ENCODE measurements at places on chromosomes 7 and 10.

DNA sequence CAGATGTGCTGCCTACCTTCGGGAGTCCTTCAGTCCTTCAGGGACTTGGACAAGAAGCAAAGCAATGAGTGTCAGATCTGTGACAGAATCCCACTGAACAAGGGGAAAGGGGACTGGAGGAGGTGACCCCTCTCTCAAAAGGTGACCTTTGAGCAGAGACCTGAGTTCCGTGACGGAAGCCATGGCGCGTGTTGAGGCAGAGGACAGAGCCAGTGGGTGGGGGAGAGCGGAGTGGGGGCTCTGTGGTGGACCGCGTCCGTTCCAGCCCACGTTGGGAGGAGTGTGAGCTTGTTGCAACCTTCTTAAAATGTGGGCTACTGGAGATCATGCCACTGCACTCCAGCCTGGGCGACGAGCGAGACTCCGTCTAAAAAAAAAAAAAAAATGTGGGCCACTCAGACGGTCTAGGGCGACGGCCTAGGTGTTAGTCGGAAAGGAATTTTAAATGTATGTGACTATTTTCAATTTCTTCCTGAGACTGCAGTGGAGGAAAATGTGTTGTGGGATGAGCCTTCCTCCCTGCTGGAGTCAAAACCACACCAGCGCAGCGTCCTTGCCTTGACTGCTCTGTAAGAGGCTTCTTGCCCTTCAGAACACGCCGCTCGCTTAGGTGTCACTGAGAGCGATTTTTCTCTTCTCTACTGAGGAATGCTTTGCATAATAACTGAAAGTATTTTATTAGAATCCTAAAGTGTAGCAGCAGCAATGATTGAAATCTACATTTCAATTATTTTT lies 272.7 kb downstream of the CELF2 start:
- DNase-seq = no peak

DNA sequence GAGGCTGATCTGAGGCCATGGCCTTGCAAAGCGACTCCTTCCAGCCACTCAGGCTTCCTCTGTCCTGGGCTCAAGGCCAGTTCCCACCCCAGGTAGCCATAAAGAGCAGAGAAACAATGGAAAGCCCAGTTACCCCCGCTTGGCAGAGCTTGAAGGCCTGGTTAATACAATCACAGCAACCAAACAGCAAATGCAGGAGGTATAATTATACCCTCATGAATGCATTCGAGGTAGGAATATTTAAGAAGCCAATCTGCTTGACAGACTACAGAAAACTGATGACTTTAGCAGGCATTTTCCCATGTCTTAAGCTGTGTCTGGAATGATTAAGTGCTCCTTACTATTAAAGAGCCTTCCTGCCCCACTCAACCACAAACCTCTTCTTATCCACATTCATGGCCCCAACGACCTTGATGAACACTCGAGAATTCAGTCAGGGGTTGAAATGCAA lies 114.1 kb upstream of the MACROH2A2 start:
- no peak for DNase-seq

DNA sequence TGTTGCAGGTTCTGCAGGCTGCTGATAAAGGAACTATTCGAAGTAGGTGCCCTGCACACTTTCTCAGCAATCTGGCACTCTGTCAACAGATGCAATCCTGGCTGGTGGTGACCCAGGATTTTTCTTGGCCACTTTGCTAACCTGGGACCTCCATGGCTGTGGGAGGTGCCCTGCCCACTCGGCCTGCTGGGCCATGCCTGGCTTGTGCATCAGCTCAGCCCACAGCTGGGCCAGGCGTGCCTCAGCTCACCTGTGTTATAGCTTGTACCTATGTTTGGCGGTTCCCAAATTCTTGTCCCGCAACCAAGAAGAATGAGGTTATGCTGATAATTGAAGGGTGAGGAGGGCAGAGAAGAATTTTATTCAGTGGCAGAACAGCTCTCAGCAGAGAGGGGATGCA lies 141.7 kb downstream of the NPY start:
- DNase-seq = no peak

DNA sequence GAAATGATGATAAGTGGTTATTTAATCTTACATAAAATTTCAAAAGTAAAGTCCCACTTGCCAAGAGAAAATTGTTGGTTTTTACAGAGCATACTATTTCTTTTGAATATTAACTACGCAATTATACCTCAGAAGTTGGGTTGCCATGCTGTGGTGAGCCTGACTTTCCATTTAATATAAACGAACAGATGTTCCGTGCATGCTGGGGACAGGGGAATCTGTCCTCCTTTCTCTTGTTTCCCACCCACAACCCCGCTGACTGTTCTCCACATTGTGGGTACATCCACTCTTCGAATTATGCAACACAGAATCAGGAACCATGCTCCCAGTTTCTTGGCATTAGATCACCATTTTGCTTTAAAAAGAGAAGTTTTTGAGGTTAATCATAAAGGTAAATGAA lies 29.2 kb upstream of the RTKN2 start:
- DNase-seq = no peak

GRCh38 chr7:117995850-117996650 lies 122.8 kb upstream of the CTTNBP2 start:
- DNase-seq = no peak

- DNase-seq = no peak
Measured at GRCh38 chr7:65953890-65954450, 28.0 kb downstream of the GUSB start.

DNA sequence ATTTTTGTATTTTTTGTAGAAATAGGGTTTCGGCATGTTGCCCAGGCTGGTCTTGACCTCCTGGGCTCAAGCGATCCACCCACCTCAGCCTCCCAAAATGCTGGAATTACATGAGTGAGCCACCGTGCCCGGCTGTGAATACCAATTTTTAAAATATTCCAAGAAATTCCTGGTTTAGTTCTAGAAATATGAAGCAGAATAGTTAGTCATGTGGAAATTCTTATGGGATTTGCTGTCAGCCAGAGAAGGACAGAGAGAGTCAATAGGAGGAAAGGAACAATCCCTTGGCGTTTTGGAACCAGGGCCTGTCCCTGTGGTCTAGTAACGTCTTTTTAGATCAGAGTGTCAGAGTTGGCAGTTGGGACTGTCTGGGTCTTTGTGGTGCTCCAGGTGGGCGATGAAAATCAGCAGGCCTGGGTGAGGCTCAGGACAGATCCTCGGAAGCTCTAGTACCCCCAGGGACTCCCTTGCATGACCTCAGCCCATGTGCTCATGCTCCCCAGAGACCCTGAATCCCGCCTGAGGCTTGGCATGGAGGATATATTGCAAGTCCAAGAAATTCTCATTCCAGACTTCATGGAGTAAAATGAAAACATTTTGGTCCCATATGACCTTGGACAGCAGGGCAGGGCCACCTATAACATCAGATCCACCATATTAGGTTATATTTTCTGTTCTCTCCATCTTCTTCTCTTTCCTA lies 7.8 kb downstream of the NODAL start:
- DNase-seq = no peak

- DNase-seq = no peak
Measured at GRCh38 chr10:123274306-123275135, 120.3 kb downstream of the BUB3 start.

DNA sequence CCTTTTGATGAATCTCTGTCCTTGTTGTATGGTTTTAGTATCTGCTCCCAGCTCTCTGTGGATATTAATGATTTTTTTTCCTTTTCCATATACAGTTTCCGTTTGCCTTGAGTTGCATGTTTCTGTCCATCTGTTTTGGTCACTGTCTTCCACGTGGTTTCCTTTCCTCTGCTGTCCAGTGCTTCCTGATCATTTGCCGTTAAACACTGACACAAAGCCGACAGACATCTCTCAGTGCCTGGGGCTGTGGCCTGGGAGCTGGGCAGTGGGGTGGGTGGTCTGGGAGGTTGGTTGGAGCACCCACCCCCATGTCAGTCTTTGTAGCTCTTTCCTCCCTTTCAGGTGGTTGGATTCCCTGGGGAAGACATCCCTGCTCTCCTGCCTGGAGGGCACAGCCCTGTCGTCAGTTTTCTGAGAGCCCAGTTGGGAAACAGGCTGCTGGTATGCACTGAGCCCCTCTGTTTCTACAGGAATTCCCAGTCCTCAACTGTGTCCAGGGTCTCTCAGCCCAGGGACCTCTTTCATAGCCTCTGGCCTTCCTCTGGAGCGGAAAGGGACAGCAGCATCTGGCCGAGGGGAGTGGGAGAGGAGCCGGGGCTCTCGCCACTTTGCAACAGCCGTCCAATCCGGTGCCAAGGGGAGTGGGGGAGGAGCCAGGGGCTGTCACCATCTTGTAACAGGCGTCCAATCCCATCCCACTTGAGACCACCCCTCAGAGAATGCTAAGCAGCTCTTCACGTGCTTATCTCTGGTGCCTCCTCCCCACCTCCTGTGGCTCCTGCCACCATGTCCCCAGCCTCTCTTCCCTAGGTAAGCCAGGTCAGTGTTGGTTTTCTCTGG lies 26.7 kb upstream of the MKI67 start:
- no peak for DNase-seq

- DNase-seq = no peak
Measured at GRCh38 chr7:47730142-47730541, 148.2 kb upstream of the TNS3 start.

DNA sequence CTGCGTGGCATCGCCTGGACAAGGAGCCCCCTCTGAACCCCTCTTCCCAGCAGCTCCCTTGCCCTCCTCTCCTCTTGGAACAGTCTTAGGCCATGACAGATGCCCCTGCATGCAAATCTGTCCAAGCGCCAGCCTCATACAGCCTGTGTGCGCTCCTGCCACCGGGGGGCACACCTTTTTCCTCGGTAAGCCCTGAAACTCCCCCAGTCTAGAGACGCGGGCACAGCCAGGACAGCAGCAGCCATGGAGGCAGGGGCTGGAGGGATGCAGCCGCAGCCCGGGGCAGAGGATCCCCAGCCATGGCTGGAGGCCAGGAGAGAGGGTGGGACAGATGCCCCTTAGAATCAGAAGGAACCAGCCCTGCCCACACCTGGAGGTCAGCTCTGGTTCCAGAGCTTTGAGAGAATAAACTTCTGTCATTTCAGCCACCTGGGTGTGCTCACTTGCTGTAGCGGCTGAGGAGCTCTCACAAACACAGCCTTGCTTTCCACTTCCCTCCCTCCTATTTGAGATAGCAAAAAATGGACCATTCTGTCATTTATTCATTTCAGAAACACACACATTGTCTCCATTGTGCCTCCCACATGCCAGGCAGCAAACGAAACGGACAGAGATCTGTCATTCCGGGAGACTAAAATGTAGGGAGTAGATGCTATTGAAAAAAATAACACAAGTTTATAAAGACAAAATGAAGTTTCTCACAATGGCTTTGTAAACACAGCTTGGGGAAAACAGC lies 241.5 kb downstream of the WDR37 start:
- no peak for DNase-seq

GRCh38 chr10:70232155-70232858 lies 922 bp downstream of the PPA1 start:
- peak; percentile 37 for DNase-seq

DNA sequence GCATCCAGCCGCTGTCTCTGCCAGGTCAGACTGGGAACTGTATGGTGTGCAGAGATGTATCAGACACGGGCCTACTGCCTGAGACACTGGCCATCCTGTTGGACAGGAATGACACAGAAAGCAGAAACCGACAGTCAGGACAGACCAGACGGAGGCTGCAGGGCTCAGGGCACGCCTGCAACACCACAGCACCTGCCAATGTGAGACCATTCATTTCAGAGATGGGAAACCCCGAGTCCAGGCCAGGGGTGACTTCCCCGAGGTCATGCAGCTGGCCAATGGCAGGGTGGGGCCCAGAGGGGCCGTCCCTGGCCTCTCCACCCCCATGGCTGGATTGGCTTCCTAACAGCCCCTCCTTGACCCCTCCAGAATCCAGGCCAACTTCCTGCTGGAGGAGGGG lies 34.7 kb downstream of the GRID1 start:
- no peak for DNase-seq

- DNase-seq = no peak
Measured at GRCh38 chr10:123009105-123009820, 457 bp downstream of the ACADSB start.

DNA sequence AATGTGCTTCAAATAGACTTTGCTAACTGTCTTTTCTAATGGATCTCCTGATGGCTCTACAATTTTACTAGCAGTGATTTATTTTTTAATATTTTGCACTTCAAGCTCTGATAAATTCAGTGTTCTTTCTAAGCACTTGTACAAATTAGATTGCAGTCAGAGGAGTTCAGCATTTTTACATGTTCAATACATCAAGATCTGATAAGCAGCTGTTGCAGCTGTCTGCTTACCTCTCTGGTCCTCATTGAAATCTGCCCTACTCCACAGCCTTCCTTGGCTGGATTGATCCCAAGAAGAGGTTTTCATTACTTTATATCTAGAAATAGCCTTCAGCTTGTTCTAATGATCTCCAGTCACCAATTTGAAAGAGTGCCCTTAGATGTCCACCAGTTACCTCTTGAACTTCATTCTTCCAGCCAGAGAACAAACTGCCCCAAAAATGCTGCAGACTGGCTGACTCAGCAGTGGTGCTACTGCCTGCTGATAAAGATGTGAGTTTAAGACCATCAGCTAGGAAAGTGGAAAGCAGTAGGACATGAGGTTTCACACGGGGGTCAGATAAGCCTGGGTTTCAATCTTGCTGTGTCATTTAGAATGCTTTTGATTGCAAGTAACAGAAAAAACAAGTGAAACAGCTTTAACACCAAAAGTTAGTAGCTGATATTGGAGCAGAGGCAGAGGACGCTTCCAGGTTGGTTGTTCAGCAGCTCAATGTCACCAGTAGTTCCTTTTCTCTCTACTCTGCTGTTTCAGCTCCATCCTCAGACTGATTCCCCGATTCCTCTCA lies 350.9 kb upstream of the NPVF start:
- DNase-seq = no peak

GRCh38 chr10:104842704-104843103 lies 201.6 kb downstream of the SORCS3 start:
- DNase-seq = no peak

GRCh38 chr7:114468844-114469243 lies 54.2 kb downstream of the FOXP2 start:
- DNase-seq = no peak

GRCh38 chr10:80170641-80171040 lies 34.7 kb downstream of the ANXA11 start:
- no peak for DNase-seq

- DNase-seq = no peak
Measured at GRCh38 chr10:69567920-69568319, 5.3 kb downstream of the NEUROG3 start.

DNA sequence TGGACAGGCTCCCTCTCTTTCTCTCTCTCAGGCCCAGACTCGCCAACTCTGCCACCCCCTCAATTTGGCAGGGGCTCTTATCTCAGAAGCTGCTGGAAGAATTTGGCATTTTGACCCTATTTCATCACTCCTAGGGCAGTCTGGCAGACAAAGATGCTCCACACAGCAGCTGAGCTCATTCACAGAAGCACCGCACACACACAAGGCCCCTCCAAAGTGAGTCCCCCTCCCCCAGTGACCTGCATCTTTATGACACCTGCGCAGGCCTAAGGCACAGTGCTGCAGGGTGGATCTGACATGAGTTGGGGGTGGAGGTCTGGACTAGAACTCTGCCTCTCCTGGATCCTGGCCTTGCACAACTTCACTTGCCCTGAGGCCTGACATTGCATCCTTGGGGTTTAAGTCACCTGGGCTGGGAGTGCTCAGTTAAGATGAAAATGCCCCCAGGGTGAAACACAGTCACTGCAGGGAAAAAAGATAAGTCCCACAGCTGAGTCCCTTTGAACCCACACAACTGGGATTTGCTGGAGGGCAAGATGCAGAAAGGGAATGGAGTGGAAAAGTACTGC lies 41.1 kb upstream of the DUSP5 start:
- DNase-seq = no peak

Measured in stimulated activated CD8-positive, alpha-beta memory T cell treated with anti-CD3 and anti-CD28 coated beads, Interleukin-15, amount 100 ng/mL, for 48 hours (primary cell).